ENCODE measurements at places on chromosomes 6 and 20.

GRCh38 chr20:39263076-39263475 is 300.9 kb downstream of the DHX35 start:
- DNase-seq: no peak

DNA sequence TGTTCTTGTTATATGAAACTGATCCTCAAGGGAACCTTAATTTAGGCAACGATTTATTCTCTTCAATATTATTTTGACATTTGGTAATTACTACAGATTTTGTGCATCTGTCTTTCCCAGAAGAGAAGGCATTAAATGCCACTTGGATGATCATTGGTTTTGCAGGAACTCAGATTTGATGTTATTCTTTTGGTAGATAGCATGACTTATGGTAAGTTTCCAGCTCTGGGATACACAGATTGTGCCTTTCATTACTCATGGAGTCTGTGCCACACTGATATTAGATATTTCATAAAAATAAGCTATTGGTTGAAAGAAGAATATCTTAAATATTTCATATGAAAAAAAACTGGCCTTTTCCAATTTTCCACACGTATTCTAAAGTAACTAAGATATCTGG is 120.1 kb downstream of the AIG1 start:
- DNase-seq: no peak

DNA sequence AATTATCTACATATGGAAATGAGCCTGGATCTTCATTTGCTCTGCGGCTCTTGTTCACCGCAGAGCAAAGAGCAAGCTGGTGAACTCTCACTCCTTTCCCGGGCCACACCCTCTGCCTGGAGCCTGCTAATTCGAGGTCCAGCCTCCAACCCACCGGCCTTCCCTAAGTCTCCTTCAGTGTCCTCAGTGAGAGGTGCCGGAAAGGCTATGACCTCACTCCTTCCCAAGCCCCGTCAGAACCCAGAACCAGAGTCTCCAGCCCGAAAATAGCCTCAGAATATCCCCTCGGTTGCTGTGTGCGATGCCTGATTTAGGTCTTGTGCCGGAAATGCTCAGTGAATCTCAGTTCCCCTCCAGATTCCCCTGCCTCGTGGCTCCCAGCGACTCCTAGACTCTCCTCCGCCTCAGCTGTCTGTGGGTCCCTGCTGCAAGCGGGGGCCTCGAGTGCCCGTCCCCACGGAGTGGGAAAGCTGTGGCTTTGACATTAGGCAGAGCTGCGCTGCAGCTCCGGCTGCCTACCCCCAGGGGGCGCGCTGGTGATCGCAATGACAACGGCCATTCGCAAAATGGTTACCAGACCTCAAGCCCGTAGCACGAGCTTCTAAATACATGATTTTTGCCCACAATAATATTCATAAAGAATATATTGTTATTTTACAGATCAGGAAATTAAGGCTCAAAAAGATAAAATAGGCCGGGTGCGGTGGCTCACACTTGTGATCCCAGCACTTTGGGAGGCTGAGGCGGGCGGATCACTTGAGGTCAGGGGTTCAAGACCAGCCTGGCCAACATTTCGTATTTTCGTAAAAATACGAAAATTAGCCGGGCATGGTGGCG is 4.1 kb upstream of the BNIP5 start:
- no peak for DNase-seq

DNA sequence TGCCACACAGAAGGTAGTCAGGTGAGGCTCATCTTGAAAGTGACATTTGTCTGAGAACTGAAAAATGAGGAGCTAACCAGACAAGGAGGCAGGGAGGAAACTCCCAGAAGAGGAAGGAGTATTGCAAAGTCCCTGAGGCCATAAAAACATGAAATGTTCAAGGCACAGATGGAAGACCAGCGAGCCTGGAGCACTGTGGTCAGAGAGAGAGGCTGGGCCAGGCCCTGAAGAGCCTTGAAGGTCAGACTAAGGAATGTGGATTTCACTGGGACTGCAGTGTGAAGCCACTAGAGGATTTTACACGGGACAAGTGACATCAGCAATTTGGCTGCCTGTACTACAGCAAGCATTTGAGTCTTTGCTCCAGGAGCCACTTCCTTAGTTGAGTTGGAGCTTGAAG is 21.1 kb upstream of the TMEM181 start:
- no peak for DNase-seq

- DNase-seq: no peak
These were observed 180.8 kb upstream of the PLN start for GRCh38 chr6:118367314-118367713.

DNA sequence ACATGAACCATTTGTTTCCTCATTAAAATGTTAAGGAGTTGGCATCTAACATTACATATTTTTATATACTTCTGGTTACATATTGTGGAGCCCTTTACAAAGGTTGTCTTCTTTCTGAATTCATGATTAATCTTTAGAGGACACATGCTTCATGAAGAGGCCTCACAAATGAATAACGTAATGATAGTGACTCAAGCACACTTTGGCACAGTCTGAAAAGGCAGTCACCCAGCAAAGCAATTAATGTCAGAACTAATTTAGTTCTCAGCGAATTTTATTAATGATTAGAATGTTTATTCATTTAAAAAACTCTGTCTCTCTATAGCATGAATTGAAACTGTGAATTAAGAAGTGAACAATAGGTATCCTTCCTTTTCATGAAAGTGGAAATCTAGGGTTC is 854.2 kb downstream of the PHF3 start:
- DNase-seq: no peak

- DNase-seq: no peak
These were observed 31.9 kb downstream of the NRSN1 start for GRCh38 chr6:24157886-24158285.

GRCh38 chr6:27601668-27602254 is 128.9 kb upstream of the ZNF184 start:
- DNase-seq: no peak

GRCh38 chr6:134880487-134881190 is 69.3 kb downstream of the ALDH8A1 start:
- DNase-seq: peak; percentile 52

- no peak for DNase-seq
These were observed 24.3 kb downstream of the NSFL1C start for GRCh38 chr20:1442304-1442703.

- DNase-seq: peak; percentile 27
These were observed 5.9 kb downstream of the C6orf58 start for GRCh38 chr6:127582777-127583462.
